SK-MEL-5 (cell line): ENCODE measurements at places on chromosomes 4 and X. TPM values are rescaled to one million over a fixed set of nuclear protein-coding genes. Genes with fewer than 3 reads are reported as not detected.

DACH2 gene
- total RNA-seq = not detected in 2 replicates

IL21 gene
- not detected in 2 replicates for total RNA-seq

ODAPH gene
- not detected in 2 replicates for total RNA-seq

SPANXA2 gene
- total RNA-seq = 0.43 TPM in 1 of 2 replicates, not detected in the other

NAAA gene
- 0.16 and 0.80 TPM in 2 replicates for total RNA-seq

TMEM47 gene
- total RNA-seq = 0.16 and 0.45 TPM in 2 replicates

RBM47 gene
- 7.2 and 7.5 TPM in 2 replicates for total RNA-seq

SLC49A3 gene
- not detected in 2 replicates for total RNA-seq

PNMA6F gene
- total RNA-seq = not detected in 2 replicates

IL9R gene
- total RNA-seq = 0.16 TPM in 1 of 2 replicates, not detected in the other

CT45A5 gene
- total RNA-seq = 35.2 and 41.3 TPM in 2 replicates

ARSJ gene
- 2.9 and 3.0 TPM in 2 replicates for total RNA-seq

CPE gene
- 0.29 and 2.0 TPM in 2 replicates for total RNA-seq

ENAM gene
- total RNA-seq = 0.08 TPM in 1 of 2 replicates, not detected in the other
